ENCODE measurements at places on chromosomes 11 and 22.

DNA sequence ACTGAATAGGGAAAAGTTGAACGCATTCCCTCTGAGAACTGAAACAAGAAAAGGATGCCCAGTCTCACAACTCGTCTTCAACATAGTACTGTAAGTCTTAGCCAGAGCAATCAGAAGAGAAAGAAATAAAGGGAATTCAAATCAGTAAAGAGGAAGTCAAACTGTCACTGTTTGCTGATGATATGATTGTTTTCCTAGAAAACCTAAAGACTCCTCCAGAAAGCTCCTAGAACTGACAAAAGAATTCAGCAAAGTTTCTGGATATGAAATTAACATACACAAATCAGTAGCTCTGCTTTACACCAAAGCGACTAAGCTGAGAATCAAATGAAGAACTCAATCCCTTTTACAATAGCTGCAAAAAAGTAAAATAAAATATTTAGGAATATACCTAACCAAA is 471.2 kb upstream of the CNTN5 start:
- DNase-seq = no peak

- no peak for DNase-seq
These were observed 84.6 kb upstream of the LDLRAD3 start for GRCh38 chr11:35859301-35859700.

GRCh38 chr11:128789497-128790150 is 77.5 kb downstream of the KCNJ1 start:
- DNase-seq = no peak

GRCh38 chr11:102267609-102268008 is 49.7 kb upstream of the BIRC3 start:
- DNase-seq = no peak

DNA sequence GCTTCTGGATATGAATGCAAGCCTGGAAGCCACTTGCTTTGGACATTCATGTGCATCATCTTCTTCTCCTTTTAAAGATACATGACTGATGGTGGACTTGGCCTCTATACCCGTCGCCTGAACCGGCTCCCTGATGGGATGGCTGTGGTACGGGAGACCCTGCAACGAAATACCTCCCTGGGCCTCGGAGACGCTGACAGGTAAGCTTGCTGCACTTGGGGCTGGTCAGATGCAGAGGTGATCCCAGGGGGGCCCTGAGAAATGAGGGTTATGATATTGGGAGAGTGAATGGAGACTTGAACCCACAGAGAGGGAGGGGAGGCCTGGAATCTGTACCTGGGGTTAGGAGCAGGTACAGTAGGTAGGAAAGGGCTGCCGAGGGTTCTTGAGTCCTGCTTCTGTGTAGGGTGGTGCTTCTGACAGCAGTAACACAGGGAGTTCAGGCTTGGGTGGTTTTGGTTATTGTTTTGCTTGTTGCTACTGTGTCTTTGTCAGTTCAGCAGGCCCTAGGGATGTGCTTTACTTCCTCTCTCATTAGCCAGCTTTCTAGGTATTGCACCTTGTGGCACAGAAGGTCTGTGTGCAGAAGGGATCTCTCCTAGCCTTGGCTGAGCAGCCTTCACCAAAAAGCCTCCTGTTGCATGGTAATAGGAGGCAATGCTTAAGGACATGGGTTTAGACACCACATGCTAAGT is 176.1 kb downstream of the DBX1 start:
- DNase-seq = no peak

DNA sequence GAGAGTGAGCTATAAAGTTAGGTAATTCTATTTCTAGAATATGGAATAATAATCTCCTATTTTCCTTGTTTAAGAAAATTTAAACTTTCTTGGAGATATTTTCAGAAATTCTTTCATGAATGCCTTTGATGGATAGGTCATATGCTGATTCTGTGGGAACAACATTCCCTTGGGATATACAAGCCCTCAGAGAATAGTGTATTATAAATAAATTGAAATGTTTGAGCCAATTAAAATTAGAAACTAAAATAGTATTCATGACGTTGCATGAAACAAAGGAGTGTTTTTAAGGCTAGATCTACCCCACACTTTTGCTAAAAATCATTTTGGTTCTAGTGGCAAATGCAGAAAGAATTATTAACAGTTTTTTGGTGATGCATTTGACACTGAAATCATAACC is 269.3 kb upstream of the ANO3 start:
- no peak for DNase-seq

Measured in stimulated activated CD4-positive, alpha-beta T cell treated with anti-CD3 and anti-CD28 coated beads, Interleukin-4, amount 100 ng/mL, for 48 hours (primary cell).